ENCODE measurements at places on chromosomes 7 and 10.
A peak's percentile ranks its signal among the peaks of the same experiment; 100 is the strongest.

GRCh38 chr10:52771534-52772445 is 794 bp downstream of the MBL2 start:
- no peak for DNase-seq

DNA sequence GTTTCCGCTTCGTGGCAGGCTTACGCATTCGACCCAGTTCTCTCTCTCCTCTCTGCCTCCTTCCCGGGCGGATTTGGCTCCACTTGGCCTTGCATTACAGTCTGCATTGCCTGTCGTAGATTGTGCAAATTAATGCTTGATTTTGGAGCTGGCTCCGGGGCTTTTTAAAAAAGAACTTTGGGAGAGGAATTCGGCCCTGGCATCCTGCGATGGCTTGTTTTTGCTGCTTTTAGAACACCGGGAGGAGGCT is 767 bp downstream of the EIF4EBP2 start:
- DNase-seq = no peak

- DNase-seq = no peak
Measured at GRCh38 chr10:50528206-50528605, 95.5 kb downstream of the SGMS1 start.

- DNase-seq = no peak
Measured at GRCh38 chr7:14191686-14192098, 202.2 kb upstream of the ETV1 start.

DNA sequence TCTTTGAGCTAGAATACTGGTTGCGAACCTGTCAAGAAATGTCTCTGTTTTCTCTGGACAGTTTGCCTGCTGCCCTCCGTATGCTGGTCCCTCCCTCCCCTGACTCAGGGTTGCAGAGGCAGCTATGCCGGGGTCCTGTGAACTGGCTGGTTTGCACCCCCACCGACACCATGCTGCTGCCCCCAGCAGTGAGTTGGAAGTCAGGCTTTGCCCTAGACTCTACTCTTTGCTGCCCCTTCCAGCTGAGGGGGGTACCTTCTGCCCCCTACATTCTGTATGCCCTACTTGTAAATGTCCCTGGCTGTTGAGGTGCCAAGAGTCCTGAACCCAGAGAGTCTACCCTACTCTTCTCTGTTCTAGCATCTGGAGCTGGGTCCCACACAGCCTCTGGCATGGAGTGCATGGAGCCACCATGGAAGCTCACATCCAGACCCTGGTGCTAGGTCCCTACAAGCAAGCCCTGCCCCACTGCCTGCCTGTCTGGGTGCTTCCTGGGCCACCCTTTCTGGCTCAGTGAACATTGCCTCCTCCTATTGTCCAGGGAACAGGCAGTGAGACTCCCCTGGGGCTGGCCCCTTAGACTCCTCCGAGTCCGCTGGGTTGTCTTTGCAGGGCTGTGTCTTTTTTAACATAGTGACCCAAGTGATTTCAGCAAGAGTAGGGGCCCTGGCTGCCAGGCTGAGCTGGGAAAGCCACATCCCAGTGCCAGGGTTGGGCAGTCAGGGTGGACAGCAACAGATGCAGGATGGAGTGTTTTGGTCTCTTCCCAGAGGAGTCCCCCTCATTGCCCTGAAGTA is 138.9 kb downstream of the ADCY1 start:
- DNase-seq = no peak

GRCh38 chr10:93576888-93577287 is 10.4 kb downstream of the FFAR4 start:
- no peak for DNase-seq

DNA sequence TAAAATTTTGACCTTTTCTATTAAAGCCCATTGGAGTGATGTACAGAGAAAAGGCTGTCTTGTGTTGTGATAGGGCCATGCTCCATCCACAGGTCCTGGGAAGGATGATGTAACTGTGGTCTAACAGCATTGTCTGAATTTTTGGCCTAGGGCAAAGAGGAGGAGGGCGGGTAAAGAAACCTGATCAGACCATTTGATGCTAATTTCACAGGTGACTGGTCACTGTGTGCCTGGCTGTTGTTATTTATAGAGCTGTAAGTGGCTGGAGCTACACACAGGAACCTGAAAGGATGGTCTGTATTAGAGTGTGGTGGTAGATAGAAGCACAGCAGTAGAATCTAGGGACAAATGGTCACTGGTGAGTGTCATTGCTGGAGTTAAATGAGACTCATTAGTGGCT is 182.1 kb downstream of the AUTS2 start:
- DNase-seq = no peak

DNA sequence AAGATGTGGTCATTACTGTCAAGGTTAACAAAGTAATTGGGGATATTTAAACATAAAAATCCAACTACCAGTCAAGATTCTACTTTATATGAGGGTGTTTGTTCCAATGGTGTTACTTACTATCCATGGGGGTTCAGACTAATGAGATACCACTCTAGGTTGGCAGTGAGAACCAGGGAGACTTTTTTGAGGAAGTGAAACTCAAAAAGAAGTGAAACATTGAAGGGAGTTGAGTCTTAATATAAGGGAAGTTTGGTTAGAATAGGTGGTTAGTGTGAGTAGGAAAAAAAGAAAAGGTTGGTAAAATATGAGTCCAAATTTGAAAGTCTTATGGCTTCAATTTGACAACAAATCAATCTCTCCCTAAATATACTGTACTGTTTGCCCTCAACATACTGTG is 123.6 kb upstream of the ANK3 start:
- DNase-seq = no peak

GRCh38 chr7:131803816-131804215 is 247.4 kb upstream of the PODXL start:
- no peak for DNase-seq

- peak; percentile 36 for DNase-seq
Measured at GRCh38 chr7:100583132-100584053, 2.5 kb downstream of the LRCH4 start.

GRCh38 chr10:22611425-22612115 is 102.8 kb downstream of the PIP4K2A start:
- peak; percentile 67 for DNase-seq

DNA sequence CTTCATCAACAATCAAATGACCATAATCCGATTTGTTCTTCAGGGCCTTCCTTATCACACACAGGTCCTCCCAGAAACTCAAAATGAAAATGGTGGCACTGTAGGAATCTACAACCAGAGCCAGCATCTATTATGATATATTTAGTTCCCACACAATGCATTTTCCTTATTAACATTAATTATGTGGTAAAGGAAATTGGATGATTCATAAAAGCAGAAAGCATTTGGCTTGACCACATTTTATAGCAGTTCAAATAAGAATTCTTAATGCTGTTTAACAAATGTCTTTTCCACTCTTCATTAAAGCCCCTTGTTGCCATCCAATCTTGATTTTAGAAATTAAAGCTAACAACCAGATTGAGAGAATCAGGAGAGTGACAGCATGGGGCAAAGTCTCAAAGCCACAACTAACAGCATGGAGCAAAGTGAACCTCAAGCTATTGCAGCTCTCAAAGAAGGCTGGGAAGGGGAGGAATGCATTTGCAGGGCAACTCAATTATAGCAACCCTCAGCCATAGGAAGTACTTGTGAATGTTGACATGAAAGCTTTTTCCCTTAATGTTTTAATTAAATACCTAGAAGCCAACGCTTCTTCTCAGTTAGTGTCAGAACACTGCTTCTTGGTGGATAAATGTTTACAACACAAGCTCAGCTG is 549.1 kb downstream of the NXPH1 start:
- DNase-seq = no peak

GRCh38 chr7:143973870-143974416 is 19.3 kb downstream of the OR2F1 start:
- no peak for DNase-seq

DNA sequence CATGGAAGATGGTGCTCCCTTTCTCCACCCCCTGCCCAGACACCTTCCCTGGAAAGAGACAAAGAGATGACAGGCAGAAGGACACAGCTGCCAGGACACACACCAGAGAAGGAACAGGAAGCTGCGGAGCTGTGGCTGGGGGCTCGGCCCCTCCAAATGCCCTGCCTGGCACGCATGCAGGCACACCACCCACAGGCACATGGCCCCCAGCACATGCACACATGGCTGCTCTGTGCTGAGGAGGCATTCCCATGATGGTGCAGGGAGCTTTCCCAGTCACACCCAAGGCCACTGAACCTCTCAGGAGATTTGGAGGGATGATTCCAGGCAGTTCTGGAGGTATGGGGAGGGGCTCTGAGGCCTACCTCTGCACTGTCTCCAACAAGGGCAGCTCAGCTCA is 143.3 kb downstream of the GRID1 start:
- no peak for DNase-seq

- no peak for DNase-seq
Measured at GRCh38 chr7:140525743-140526142, 46.4 kb upstream of the MKRN1 start.

DNA sequence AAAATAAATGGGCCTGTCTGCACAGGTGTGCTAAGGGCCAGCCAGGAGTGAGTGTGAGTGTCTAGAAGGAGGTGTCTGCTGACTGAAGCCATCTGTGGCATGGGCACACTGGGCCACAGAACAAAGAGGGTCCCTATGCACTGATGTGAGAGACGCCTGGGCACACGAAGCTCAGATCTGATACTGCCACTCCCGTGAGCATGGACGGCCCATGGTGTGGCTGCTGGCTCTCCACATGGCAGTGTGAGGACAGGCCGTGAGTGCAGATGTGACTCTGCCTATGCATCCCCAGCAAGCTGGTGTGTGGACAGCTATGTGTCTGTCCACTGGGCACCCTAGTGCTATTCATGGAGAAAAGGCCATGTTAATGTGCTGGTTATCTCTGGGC is 12.8 kb upstream of the MYL7 start:
- no peak for DNase-seq

GRCh38 chr7:50149369-50149768 is 56.3 kb upstream of the ZPBP start:
- no peak for DNase-seq

DNA sequence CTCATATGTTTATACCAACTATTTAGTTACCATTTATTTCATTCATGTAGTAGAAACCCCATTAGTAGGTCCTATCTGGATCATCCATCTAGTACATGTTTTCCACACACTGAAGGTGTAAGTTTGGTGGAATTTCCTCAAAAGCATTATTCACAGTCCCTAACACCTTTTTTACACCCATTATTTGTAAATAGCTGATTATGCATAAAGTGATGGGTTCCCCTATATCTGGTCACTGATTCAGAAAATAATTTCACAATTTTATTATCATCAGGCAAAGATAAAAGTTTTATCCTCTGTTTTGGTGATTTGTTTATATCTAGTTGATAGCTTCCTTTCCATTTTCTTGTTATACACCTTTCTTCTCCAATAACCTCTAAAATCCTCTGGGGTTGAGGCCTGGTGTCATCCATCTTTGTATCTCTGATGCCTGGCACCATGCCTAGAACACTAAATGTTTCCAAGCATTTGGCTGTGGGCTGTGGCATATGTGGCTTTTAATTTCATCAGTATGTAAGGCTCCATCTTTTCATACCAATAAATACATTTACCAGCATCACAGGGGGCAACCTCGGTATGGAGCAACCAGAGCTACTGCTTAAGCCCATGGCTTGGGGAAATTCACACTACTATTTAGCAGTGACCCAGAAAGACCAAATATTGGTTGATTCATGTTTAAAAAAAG is 1089.5 kb upstream of the LRRN3 start:
- no peak for DNase-seq

- DNase-seq = no peak
Measured at GRCh38 chr7:70673778-70674570, 458.0 kb upstream of the GALNT17 start.

- DNase-seq = no peak
Measured at GRCh38 chr10:70858759-70859158, 29.6 kb downstream of the PCBD1 start.

- DNase-seq = no peak
Measured at GRCh38 chr10:97760461-97761257, 11.1 kb downstream of the SFRP5 start.

GRCh38 chr7:116097365-116098009 is 66.9 kb upstream of the TFEC start:
- no peak for DNase-seq

- no peak for DNase-seq
Measured at GRCh38 chr10:60978287-60979115, 34.5 kb upstream of the RHOBTB1 start.

- DNase-seq = no peak
Measured at GRCh38 chr7:16309129-16309528, 112.2 kb downstream of the CRPPA start.

DNA sequence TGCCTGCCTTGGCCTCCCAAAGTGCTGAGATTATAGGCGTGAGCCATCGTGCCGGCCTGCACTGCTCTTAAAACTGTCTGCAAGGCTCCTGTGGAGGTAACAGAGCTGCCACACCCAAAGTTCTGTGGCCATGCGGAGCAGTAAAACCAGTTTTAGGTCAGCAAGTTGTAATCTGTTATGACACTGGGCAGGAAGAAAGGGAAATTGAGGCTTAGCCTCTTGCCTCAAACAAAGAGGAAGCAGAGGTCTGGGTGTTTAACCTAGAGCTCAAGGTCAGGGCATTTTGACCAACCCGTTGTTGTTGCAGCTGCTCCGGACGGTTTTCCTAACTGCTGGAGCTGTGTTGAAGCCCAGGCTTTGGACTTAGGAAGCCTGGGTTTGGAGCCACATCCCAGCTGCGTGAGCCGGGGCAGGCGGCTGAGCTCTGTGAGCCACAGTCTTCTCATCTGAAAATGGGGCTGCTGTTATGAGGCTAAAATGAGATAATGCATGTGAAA is 7.4 kb upstream of the RRP12 start:
- no peak for DNase-seq

GRCh38 chr7:110522761-110523200 is 568.1 kb upstream of the LRRN3 start:
- no peak for DNase-seq

GRCh38 chr10:789831-790701 is 100.6 kb upstream of the DIP2C start:
- no peak for DNase-seq

DNA sequence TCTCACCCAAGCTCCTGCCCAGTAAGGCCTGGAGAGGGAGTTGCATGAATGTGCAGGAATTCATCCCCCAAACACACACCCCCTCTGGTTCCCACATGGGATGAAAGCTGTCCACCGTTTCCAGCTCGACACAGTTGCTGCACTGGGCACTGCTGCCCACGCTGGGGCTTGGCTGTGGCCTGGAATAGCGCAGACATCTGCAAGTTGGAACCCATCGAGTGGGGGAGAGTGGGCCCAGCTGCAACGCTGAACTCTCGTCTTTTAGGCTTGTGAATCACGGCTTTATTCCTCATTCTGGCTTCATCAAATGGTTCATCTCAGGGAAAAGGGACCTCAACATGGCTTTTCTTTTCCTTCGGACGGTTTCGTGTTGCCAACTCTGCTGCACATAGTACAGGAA is 264.7 kb downstream of the DNAJB6 start:
- no peak for DNase-seq

- no peak for DNase-seq
Measured at GRCh38 chr10:48231178-48231577, 43.3 kb downstream of the FRMPD2 start.

GRCh38 chr7:109893231-109893630 is 1197.7 kb upstream of the LRRN3 start:
- DNase-seq = no peak

Data from effector memory CD8-positive, alpha-beta T cell (primary cell).